ENCODE measurements at places on chromosomes 6 and 20.
A peak's percentile ranks its signal among the peaks of the same experiment; 100 is the strongest.

DNA sequence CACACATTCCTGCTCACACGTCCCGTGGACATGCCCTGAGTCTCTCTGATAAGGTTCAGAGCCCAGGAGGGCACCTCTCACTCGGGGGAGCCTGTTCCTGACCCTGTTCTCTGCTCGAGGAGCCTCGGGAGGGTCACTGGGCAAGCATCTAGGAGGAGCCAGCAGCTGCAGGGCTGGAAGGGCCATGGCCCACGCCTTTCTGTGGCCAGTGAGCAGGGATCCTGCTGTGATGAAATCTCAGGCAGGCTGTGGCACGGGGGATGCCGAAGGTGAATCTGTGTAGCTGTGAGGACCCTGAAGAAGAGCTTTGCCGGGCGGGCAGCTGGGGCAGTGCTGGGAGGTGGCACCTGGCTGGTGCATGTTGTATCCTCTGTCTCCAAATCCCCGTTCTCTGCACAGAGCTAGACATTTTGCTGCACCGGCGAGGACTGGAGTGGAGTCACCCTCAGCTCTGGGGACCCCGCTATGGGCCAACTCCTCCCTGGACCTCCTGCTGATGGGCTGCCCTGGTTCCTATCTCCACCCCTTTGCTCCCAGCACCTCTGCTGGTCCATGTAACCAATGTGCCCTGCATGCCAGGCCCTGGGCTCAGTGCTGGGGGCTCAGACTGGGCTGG, 7.1 kb upstream of the NPBWR2 start:
- no peak for DNase-seq

DNA sequence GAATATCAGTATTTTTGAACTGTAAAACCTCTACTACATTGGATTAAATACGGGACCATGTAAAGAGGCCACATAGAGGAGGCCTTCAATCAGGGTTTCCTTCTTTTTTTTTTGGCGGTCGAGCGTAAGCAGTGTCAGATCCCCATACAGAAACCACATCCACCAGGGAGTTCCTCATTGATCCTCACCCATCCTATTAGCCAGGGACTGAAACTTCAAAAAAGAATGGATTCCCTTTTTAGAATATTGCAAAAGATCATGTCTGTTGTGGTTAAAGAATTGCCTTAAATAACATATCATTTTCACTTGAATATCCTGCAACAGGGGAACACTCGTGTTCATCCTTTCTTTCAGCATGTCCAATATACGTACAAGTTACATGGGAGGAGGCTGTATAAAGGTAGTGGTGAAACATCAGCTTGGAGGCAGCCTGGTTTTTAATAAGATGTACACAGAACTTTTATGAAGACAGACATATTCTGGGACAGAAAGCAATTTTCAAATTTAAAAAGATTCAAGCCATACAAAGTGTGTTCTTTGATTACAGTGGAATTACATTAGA, 96.1 kb downstream of the PPP1R14C start:
- DNase-seq, result no peak

DNA sequence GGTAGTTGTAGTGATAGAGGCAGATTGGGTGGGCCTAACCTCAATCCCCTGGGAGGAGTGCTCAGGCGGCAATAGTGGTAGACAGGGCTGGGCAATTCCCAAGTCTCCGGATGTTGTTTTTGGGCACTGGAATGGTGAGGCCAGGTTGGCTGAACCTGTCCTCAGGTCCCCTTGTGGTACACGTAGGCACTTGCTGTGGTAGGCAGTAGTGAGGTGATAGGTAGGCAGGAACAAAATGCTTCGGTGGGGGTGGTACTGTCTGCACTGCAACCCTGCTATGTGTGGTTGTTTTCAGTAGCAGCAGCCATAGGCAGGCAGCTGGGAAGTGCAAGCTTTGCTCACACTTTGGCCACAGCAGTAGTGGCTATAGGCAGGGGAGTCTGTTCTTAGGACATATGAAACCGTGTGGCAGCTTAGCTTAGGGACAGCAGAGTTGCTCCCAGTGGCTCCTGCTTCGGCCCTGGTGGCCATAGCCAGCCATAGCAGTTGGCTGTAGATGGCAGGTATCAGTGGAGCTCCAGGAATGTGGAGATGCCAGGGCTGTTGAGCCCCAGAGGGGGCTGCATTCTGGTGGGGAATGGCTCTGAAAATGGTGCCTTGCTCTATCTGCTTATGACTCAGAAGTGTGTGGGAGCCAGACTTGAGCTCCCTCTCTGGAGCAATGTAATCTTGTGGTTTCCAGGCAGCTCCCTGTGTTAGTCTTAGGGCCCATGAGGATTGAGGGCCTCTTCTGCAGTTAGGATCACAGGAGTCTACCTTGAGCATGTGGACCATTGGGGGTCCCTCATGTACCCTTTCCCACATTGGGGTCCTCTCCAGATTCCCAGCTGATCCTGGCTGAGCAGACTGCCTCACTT, 241.8 kb upstream of the BMP2 start:
- DNase-seq, result no peak

GRCh38 chr20:2851086-2851485, 10.5 kb downstream of the VPS16 start:
- no peak for DNase-seq

GRCh38 chr20:3679749-3680700, 1.8 kb downstream of the ADAM33 start:
- DNase-seq, result peak; percentile 91

DNA sequence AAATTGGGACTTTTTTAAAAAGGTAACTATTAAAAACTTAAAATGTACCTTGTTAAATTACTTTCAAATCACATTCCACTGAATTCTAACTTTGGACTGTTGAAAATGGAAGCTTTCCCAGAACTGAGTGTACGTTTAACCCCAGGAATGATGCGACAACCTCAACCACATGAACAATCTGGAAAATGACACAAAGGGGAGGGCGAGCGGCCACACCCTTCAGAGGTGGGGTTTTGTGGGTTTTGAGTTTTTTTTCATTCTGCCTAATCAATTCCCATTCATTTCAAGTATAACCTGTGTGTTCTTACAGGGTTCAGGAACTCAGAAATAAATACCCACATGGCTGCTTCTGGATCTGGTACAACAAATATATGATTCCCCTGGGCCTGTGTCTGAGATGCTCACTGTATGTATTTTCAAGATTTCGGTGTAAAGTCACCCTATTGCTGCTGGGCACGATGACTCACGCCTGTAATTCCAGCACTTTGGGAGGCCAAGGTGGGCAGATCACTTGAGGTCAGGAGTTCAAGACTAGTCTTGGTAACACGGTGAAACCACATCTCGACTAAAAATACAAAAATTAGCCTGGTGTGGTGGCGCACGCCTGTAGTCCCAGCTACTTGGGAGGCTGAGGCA, 21.6 kb downstream of the CNKSR3 start:
- peak; percentile 81 for DNase-seq

DNA sequence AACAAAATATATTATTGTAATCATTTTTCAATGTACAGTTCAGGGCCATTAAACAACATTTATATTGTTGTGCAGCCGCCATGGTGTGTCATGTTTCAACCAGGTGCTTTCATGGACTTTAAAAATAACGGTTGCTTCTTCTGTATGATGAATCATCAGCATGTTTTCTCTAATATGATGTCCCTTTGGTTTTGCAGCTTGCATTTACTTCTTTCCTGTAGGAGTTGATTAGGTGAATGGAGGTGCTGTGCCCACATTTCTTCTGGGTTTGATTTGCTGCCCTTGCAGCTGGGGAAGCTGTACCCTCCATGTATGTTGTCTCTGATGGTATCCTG, 54.9 kb upstream of the TULP4 start:
- DNase-seq, result no peak

DNA sequence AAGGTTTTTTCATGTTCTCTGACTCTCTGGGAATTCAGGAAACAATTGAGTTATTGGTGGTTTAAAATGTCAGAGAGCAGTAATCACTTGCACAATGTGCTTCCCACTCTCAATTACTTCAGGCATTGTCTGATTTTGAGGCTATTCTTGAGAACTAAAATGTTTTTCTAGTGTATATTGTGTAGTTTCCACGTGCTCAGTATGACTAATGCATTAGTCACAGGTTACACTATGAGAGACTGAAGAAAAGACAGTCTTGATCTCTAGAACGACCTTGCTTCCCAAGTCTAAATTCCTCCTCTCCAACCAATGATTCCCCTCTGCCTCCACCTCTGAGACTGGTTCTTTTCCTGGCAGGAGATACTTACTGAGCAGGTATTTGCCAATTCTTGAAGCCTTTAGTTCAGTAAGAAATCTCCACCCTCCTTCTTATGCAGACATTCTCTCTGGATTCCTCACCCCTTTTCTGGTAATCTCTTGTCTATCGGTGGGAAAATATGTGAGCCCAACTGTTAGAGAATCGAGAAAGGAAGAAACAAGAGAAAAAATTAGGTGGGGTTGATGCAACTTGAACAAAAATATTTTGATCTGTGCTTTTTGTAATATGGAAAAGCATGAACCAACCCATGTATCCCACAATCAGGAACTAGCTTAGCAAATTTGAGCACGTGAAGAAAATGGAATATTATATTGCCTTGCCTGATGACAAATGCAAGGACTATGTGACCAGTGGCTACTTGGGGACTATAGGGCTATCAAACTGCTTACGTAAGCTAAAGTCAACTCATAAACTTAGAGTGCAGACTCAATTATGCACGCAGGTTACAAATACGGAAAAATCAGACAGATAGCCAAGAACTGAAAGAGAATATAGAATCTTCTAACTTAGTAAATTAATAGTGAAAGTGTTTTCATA, 61.1 kb upstream of the SLC22A16 start:
- peak; percentile 95 for DNase-seq

DNA sequence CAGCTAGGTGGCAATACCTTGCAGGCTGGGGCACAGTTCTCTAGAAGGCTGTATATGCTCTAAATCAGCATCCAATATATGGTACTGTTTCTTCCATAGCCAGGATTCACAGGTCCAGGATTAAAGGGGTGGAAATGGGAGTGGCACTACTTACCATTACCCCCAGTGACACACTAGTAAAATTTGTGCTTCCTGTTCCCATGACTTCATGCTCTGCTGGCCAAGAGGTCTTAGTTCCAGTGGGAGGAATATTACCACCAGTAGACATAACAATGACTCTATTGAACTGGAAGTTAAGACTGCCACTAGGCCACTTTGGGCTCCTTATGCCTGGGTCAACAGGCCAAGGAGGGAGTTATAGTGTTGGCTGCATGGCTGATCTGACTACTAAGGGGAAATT, 174.3 kb upstream of the TNFAIP3 start:
- DNase-seq, result peak; percentile 63

DNA sequence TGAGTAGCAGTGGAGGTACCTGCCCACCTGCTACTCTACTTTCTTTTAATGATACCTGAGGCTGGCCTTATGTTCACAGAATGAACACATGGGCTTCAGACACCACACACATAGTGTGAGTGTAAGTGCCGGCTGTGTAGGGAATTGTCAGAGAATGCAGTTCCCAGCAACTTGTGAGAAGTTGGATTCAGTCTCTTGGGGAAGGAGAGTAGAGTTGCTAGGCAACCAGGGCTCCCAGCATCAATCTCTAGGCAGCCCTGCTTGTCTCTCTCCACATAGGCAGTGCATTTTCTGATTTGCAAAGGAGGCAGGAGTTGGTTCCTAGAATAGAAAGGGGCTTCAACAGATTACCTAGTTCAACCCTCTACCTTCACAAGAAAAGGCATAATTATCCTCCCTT, 74.1 kb downstream of the BFSP1 start:
- DNase-seq, result no peak

DNA sequence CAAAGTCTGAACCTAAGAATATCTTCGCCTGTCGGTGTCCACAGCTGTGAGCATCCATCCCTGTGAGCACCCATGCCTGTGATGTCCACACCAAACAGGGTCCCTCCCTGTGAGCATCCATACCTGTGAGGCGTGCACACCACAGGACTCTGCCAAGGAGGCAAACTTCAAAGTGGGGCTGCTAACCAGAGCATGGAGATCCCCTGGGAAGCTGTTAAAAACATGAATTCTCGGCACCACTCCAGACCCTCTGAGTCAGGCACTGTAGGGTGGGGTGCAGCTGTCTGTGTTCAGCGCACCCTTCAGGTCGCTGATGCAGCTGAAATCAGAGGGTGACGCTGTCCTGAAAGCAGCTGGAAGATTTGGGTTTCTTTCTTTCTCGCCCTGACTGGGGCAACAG, 85.4 kb upstream of the NXT1 start:
- peak; percentile 38 for DNase-seq

- DNase-seq, result no peak
Observed at GRCh38 chr6:70651326-70651905, 16.3 kb upstream of the SMAP1 start.

- DNase-seq, result no peak
Observed at GRCh38 chr6:138568997-138569396, 69.7 kb upstream of the NHSL1 start.

- no peak for DNase-seq
Observed at GRCh38 chr6:49401063-49401462, 62.0 kb downstream of the MMUT start.

DNA sequence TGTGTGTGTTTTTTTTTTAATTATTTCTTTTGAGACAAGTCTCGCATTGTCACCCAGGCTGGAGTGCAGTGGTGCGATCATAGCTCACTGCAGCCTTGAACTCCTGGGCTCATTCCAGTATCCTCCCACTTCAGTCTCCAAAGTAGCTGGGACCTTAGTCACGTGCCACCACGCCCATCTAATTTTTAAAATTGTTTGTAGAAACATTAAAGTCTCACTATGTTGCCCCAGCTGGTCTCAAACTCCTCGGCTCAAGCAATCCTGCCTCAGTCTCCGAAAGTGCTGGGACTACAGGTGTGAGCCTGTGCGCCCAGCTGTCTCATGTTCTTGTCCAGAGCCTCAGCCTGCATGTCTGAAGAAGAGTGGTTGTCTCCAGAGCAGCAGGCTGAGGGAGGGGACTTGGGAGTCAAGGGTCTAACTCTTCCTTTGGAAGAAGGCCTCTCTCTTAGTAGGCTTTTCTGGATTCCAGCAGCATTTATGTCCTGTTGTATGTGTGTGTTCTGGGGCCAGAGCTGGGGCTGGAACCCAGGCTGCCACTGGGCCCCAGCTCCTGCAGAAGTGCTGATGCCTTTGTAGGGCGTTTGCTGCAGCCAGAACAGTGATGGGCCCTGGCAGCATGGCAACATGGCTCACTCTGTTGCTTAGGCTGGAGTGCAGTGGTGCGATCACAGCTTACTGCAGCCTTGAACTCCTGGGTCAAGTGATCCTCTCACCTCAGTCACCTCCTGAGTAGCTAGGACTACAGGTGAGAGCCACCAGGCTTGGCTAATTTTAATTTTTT, 5.4 kb downstream of the DNMT3B start:
- peak; percentile 39 for DNase-seq

DNA sequence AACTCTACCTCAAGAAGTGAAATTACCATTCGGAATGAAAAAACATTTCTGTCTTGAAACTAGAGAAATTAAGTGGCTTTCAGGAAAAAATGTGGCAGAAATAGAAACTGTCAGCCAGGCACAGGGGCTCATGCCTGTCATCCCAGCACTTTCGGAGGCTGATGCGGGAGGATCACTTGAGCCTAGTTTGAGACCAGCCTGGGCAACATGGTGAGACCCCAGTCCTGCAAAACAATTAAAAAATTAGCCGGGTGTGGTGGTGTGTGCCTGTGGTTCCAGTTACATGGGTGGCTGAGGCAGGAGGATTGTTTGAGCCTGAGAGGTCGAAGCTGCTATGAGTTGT, 7.1 kb upstream of the TMEM181 start:
- DNase-seq, result no peak

GRCh38 chr20:10520528-10520927, 85.4 kb downstream of the SLX4IP start:
- no peak for DNase-seq
